ENCODE measurements at places on chromosomes 5 and 9.

DNA sequence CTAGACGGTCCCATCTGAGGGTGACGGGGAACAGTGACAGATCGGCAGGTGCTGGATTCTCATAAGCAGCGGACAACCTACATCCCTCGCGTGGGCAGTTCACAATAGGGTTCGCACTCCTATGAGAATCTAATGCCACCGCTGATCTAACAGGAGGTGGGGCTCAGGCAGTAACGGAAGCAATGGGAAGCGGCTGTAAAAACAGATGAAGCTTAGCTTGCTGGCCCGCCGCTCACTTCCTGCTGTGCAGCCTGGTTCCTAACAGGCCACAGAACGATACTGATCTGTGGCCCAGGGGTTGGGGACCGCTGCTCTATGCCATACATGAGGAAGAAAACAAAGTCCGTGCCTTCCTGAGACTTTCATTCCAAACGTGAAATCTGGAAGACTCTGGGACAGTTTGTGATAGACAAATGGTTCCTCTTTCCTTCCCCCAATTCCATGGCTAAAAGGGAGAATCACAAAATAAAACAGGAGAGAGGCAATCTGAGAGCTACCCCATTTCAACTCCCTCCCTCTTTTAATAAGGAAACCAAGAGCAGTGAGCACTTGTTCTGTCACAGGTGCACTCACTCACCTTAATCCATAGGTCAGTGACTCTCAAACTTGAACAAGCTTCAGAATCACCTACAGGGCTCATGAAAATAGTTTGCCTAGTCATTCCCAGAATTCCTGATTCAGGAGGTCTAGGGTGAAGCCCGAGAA lies 12.1 kb downstream of the PDCL start:
- peak; percentile 70 for DNase-seq

DNA sequence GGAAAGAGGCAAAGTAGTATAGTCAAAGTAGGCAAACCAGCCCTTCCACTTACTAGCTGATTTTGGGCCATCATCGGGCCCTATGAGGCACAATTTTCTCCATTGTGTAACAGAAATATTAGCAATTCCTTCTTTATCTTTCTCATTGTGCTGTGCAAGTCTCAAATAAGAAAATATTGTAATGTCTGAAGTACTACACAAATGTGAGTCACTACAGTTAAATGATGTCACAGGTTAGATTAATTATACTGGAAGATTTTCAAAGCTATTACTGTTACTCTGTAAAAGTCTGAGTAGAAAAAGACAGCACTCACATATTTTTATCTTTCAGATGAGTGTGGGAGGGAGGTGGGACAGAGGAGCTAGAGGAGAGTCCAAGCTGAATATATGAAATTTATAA lies 12.4 kb upstream of the TMC1 start:
- DNase-seq: no peak

DNA sequence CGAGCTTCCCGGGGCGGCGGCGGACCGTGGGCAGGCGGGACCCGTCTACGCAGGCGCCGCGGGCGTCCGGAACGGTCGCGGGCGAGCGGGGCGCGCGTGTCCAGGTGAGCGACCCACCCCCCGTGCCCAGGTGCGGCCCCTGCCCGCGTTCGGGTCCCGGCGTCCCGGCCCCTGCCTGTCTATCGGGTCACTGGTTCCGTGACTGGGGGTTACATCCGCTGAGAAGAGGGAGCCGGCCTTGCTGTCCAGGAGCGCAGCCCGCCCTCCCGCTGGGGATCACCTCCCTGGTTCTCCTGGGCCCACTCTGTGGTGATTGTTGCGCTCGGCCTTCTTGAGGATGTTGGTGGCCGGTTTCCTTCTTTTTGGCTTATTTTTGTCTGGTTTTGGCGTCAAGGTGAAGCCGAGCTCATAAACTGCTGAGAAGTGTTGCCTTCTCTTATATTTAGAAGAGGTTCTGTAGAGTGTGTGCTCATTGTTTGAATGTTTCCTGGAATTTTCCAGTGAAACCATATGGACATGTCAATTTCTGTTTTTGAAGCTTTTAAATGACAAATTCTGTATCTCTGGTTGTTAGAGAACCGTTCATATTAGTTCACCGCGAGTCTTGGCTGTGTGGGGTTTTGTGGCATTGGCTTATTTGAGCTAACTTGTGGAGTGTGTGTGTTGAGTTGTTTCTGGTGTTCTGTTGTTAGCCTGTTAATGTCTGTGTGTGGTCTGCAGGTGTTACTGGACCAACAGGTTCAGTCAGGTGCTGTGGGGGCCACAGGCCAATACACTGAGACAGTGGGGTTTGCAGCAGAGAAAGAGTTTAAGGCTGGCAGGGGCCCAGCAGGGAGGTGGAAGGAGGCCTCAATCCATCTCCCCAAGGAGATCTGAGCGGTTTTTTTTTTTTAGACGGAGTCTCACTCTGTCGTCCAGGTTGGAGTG lies 621 bp downstream of the CEP72 start:
- no peak for DNase-seq

- peak; percentile 70 for DNase-seq
These were observed 8.7 kb upstream of the ERAP1 start for GRCh38 chr5:96816411-96816939.

DNA sequence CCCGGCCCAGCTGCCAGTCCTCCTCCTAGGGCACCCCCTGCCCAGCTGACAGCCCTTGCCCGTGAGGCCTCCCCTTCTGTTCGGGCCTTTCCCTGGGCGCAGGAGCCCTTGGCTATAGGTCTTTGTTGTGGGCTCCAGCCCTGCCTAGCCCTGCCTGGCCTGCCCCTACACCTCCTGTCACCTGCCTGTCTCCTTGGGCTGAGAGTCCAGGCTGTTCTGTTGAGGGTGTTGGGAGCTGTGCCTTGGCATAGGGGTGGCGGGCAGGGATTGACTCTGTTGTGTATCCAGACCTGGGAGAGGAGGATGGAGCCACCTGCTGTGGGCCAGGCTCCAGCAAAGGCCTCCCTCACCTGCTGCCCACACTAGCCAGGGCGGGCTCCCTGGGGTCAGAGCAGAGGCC lies 11.6 kb downstream of the FCN2 start:
- DNase-seq: no peak

DNA sequence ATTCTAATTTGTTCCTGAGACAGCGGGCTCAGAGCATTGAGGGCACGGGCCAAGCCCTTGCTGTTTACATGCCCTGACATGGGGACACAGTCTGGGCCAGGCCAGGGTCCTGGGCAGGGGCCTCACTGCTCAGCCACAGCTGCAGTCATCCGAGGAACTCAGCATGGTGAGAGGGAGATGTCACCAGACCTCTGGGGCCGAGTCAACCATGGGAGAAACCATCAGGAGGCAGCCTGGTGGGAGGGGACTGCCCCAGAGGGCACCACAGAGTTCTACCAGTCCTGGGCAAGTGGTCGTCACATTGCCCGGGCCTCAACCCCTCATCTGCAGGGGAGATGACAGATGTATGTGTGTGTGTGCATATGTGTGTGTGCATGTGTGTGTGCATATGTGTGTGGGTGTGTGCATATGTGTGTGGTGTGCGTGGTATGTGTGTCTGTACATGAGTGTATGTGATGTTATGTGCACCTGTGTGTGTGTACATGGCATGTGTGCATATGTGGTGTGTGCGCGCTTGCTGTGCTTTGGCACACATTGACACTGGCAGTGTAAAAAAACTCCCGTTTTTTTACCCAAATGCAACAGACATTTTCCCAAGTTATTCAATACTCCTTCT lies 42.4 kb upstream of the TMEM250 start:
- DNase-seq: no peak

DNA sequence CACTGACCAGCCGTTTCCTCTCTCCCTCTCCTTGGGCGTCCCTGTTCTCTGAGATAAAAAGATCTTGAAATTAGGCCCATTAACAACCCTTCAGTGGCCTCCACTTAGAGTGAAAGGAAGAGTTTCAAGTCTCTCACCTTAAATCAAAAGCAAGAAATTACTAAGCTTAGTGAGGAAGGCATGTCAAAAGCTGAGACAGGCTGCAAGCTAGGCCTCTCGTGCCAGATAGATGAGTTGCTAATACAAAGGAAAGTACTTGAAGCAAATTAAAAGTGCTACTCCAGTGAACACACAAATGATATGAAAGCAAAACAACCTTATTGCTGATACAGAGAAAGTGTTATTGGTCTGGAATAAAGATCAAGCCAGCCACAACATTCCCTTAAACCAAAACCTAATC lies 331.3 kb upstream of the SEMA6A start:
- no peak for DNase-seq

- DNase-seq: no peak
These were observed 43.4 kb downstream of the RXRA start for GRCh38 chr9:134369416-134370212.

DNA sequence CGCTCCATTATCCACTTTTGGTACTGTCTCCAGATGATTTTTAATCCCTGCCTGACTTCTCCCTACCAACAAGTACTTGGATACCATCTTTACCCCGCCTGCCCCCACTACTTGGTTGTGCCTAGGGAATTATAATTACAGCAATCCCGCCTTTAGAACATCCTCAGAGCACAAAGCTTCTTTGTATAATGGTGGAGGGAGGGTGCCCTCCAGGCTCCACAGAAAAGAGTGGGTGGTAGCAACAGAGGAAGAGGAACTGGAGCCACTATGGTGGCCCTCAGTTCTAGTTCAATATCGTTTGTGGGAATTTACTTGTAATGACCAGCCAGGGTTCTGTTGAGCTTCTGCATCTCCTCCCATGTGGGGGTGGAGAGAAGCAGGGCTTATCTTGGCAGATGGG lies 79.0 kb upstream of the RNF38 start:
- no peak for DNase-seq

- DNase-seq: no peak
These were observed 74.3 kb downstream of the KIAA0825 start for GRCh38 chr5:94544031-94544650.

- no peak for DNase-seq
These were observed 13.1 kb downstream of the CEMIP2 start for GRCh38 chr9:71755230-71755629.

- DNase-seq: no peak
These were observed 79.6 kb downstream of the CSNK1A1 start for GRCh38 chr5:149471406-149472183.

DNA sequence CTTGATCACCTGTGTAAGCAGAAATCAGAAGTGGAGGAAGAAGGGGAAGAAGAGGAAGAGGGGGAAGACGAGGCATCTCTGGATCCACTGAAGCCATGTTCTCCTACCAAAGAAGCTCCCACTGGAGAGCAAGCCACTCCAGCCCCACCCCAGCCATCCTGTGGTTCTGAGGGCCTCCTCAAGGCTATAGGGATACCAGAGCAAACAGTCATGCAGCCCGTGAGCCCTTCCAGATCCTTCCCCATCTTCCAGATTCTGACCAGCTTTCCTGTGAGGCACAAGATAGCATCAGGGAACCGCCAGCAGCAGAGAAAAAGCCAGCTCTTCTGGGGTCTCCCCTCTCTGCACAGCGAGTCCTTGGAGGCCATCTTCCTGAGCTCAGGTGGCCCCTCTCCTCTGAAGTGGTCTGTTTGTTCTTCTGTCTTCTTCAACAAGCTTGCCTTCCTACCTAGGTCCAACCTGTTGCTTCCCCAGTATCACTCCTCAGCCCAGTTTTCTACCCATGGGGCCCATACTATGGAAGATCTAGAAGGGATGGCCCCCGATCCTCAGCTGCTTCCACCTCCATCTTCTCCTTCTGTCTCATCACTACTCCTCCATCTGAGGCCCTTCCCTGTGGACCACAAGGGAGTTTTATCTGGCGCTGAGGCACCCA lies 29.4 kb downstream of the VCP start:
- no peak for DNase-seq

GRCh38 chr5:168290902-168291341 lies 523 bp upstream of the WWC1 start:
- DNase-seq: no peak

DNA sequence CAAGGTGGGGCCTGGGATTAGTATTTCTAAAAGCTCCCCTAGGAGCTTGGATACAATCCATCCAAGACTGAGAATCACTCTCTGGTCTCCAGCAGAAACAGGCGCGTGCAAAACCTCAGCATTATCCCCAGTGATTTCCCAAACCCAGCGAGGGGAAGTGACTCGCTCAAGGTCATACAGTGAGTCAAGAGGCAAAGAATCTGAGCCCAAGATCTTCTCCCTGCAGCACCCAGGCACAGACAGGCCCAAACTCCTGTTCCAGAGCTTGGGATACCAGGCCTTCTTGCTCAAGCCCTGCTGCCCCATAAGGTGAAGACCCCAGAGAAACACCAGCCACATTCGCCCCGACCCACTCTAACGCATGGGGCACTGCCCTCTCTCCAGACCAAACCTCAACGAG lies 33.2 kb downstream of the SHB start:
- DNase-seq: no peak

GRCh38 chr9:113302792-113303418 lies at the start of gene RNF183:
TSS of gene RNF183 (minus strand) at chr9:113303376. CDS start at chr9:113298184, 5,192 bp downstream.
- no peak for DNase-seq

- no peak for DNase-seq
These were observed 818.6 kb downstream of the CDH18 start for GRCh38 chr5:19169426-19169825.

DNA sequence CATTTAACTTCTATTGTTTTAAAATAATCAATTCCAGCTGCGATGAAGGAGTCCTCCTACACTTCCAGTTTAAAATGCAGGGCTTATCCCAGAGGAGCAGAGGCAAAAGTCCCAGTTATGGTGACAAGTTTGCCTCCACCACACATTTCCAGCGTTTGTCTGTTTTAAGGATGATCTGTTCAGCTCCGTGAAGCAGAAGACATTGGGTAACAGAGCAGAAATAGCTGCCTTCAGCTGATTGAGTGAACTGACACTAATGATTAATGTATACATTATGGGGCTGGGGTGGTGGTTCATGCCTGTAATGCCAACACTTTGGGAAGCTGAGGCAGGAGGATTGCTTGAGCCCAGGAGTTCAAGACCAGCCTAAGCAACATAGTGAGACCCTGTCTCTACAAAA lies 127.6 kb downstream of the HSD17B3 start:
- no peak for DNase-seq

DNA sequence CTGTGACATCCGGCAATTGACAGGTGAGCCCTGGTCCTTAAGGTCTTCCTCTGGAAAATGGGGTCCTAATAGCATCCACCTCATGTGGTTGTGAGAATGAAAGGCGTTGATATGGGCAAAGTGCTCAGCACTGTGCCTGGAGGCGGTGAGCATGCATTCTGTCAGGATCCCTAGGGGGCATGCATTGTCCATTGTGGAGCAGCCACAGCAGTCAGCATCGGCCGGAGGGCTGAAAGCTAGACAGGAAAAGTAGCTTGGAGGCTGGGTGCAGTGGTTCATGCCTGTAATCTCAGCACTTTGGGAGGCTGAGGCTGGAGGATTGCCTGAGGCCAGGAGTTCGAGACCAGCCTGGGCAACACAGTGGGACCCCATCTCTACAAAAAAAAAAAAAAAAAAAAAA lies 122.2 kb downstream of the LHX2 start:
- DNase-seq: no peak

DNA sequence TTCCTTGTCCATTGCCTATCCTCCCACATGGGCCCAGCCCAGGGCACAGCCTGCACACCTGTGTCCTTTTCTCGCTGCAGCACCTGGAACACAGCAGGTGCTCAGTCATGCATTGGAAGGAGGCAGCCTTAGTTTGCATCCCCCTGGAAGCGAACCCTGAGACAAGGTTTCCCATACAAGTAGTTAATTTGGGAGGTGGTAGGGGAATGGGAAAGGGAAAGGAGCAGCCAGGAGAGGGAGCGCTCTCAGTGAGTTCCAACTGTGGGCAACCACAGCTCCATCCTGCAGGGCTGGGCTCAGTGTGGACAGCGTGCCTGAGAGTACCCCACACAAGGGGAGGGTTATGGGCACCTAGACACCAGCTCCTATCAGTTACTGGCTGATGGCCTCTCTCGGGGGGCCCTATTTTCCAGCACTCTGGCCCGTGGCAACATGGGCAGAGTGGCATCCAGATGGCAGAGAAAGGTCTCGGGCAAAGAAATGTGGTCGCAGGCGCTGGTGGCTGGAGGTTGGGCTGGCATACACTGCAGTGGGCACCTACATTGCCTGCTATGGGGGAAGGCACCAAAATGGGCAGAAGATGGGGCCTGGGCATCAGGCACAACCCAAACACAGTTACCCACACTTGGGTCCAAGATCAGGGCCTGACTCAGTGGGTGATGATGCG lies 50.1 kb downstream of the TSPAN17 start:
- DNase-seq: no peak
